ENCODE measurements at places on chromosomes 4 and X.

DNA sequence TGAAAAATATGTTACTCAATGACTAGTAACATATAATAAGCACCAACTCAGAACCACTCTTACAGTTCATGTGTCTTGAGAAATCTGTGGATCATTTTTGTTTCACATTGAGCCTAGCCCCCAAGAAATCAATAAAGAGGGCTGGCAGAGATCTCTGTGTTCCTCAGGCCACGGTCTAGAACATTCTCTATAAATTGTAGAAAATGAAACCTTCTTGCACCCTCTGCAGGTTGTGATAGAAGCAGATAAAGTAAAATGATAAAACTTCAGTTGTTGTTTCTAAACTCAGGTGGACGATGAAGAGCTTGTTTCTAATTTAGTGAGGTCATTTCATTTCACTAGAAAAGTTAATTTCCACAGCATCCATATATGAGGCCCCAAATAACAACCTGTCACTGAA is 182.7 kb downstream of the KIT start:
- no peak for DNase-seq

DNA sequence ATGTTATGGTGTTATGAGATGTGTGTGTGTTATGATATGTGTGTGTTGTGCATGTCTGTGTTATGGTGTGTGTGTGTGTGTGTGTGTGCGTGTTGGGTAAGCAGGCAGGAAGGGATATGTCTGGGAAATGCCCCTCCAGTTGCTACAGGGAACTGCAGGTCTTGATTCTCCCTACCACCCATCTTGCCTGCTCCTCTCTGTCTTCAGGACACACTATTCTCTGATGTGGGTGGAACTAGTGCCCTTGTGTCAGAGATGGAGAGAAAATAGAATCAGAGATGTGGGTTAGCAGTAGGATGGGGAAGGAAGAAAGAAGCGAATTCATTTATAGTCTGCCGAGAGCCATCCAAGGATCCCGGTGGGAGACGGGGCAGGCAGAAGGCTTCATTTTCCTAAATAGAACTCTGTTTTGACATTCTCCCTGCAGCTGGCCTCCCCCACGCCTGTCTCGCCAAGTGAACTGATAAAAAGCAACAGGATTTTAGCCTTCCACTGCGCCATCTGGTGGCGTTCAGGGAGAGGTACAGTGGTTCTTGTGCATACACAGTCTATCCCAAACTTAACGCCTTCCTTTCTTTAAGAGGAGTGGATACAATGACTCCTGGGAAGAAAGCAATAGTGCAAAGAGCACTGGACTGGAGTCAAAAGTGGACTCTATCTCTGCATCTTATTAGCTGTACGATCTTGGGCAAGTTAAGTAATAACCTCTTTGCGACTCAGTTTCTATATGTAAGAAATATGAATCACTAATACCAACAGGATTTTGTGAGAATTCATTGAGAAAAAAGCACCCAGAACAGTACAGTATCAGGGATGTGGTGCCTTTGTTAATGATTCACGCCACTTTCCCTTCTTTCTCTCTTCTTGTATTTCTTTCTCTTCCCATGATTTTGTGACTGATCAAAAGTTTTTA is 14.1 kb upstream of the MGST2 start:
- DNase-seq, result peak; percentile 73

DNA sequence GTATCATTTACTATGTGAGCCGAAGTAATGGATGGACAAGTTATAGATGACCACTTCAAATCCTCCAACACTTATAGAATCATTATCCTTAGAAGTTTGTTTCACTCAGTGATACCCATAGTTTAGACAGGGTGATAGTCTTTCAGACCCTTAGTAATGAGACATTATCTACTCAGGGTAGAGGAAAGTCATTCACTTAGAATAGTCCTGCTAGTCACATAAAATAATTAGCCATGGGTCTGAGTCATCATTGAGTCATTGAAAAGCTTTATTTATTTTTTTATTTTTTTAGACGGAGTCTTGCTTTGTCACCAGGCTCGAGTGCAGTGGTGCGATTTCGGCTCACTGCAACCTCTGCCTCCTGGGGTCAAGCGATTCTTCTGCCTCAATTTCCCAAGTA is 321.7 kb upstream of the FSTL5 start:
- no peak for DNase-seq

GRCh38 chr4:77593101-77593500 is 12.5 kb upstream of the CXCL13 start:
- no peak for DNase-seq

DNA sequence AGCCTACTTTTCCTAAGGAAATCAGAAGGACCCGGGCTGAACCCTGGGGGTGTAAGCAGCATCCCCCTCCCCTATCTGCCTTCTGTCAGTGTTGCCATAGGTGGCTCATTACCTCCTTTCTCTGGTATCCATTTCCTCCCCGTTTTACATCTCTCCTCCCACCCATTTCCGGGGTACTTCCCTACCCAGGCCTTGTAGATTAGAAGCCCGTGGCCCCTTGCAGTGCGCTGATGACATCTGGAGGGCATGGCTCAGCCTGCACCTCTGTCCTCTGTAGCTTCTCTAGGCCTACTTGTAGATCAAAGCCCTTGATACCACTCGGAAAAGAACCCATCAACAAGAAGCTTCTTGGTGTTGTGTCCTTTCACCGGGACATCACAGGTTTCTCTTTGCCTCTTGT is 71.8 kb downstream of the NBDY start:
- DNase-seq, result no peak

GRCh38 chr4:109821185-109821584 is 5.6 kb downstream of the GAR1 start:
- DNase-seq, result no peak

- no peak for DNase-seq
These were observed 347.6 kb upstream of the FAM241A start for GRCh38 chr4:111797455-111798163.
